ENCODE measurements at places on chromosomes 6 and 20.

DNA sequence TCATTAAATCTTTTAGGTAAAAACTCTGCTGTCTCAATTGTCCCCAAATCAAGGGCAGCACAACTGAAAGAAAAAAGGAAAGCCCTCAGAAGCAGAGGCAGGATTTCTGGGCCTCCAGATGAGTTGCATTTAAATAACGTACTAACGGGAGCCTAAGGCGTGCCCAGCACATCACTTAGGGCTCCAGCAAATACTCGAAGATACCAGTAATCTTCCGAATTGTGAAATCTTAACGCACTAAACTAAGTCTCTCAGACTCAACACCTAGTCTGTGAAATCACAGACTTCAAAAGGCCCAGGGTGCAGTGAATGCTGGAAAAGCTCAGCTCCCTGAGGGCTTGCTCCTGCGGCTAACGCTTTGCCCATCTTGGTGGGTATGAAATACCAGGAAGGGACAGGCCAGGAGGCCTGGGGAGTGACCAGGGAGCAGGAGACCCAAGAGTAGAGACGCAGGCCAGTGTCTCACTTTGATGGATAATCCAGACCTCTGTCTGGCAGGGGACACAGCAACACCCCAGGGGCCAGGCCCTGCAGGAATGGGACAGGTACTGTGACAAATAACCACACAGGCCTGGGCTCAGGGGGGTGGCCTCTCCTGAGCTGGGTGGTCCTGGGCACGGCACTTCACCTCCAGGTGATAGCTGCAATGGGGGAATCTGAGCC is 36.4 kb downstream of the RRBP1 start:
- DNase-seq: no peak
- H3K27ac ChIP-seq: no peak overlapping the region
- H3K4me3 ChIP-seq: no peak overlapping the region
- peaks cover 81% of the 10 kb centered on the region for H3K4me1 ChIP-seq

DNA sequence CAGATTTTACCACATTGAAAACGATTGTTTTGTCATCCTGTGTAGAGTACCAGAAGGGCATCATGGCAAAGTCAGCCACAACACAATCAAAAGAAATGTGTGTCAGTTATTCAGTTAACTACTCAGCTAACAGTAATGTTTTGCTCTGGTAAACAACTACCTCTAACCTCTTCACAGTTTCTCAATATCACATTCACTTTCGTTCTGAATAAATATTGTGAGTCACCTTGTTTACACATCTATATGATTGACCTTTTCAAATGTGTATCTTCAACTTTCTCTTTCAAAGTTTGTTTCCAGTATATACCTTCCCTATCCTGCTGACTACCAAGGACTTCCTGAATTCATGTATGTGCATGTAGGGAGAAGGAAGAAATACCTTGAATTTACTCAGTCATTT is 216.6 kb upstream of the UFL1 start:
- H3K27ac ChIP-seq: no peak overlapping the region
- H3K36me3 ChIP-seq: no peaks in the 10 kb centered on the region
- no peak for DNase-seq
- H3K4me1 ChIP-seq: no peaks in the 10 kb centered on the region
- no peak overlapping the region for H3K4me3 ChIP-seq

GRCh38 chr6:16402581-16402900 is 164.2 kb downstream of the GMPR start:
- H3K36me3 ChIP-seq: no peaks in the 10 kb centered on the region
- no peak overlapping the region for H3K27ac ChIP-seq

- no peaks in the 10 kb centered on the region for H3K4me1 ChIP-seq
- no peak overlapping the region for H3K4me3 ChIP-seq
- H3K27ac ChIP-seq: no peak overlapping the region
Observed at GRCh38 chr6:159178847-159179246, 9.6 kb downstream of the FNDC1 start.

GRCh38 chr6:120278689-120279396 is 929.3 kb upstream of the MAN1A1 start:
- no peaks in the 10 kb centered on the region for H3K36me3 ChIP-seq
- no peaks in the 10 kb centered on the region for H3K4me1 ChIP-seq
- H3K4me3 ChIP-seq: no peak overlapping the region
- DNase-seq: no peak
- H3K27me3 ChIP-seq: no peaks in the 10 kb centered on the region
- H3K27ac ChIP-seq: no peak overlapping the region
